Lower lobe of right lung (tissue), 2 donors: ENCODE measurements at places on chromosomes 16 and 17. TPM values are rescaled to one million over a fixed set of nuclear protein-coding genes. Genes with fewer than 3 reads are reported as not detected.

Gene KRT20
- not detected for total RNA-seq

Gene ZDHHC1
- total RNA-seq = 18.9 TPM

Gene MYLK3
- 2.0 TPM for total RNA-seq

Gene CCT6B
- 1.5 TPM for total RNA-seq

Gene EVI2B
- 130 TPM for total RNA-seq

Gene MYO15B
- 181 TPM for total RNA-seq

Gene RASL10B
- 1.9 TPM for total RNA-seq

Gene CETP
- 1.1 TPM for total RNA-seq

Gene OTOP2
- total RNA-seq = not detected

Gene LPO
- not detected for total RNA-seq

DNA sequence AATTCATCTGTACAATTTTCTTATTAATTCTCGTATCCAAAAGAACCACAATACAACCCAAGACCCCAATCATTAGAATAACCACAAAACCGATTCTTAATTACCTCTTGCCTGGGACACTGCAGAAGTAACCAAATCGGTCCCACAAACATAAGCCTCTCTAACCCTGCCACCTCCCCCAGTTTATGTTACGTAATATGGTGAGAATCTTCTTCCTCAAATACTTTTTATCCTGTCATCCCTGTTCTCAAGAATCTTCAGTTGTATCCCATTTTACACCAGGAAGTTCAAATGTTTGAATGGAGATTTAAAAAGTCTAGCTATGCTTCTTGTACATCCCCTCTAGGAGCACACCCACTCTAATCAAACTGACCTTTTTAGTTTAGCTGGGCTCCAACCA lies 269.3 kb upstream of the TBX2 start:
- DNase-seq = no peak

GRCh38 chr16:88591577-88592021 lies 21.4 kb downstream of the ZC3H18 start:
- DNase-seq = no peak

DNA sequence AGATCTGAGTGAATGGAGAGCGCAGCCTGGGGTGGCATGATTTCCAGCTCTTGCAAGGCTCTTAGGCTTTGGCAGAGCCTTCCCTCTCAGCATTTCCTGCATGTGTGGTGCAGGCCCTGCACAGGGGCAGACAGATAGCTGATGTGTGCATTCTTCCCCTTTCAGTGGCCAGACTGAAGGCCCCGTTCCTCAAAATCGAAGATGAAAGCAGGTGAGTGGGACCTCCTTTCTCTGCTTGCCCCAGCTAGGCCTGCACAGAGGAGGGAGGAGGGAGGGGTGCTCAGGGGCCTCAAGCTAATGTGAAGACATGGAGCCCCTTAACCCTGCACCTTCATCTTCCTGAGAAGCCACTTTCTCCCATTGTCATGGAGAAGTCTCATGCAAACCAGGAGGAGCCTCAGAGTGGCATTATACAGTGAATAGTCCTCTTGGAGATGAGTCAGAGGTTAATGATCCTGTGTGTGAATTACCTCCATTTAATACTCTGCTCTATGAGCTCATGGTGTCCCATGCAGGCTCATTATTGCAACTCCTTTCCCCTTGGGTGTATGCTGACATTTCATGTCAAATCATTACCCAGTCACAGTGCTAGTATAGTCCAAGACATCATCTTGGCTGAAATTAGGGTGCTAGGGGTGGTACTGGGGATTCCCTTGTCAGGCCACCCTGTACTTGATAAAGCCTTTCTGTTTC lies 20.4 kb upstream of the ADAM11 start:
- DNase-seq = no peak

DNA sequence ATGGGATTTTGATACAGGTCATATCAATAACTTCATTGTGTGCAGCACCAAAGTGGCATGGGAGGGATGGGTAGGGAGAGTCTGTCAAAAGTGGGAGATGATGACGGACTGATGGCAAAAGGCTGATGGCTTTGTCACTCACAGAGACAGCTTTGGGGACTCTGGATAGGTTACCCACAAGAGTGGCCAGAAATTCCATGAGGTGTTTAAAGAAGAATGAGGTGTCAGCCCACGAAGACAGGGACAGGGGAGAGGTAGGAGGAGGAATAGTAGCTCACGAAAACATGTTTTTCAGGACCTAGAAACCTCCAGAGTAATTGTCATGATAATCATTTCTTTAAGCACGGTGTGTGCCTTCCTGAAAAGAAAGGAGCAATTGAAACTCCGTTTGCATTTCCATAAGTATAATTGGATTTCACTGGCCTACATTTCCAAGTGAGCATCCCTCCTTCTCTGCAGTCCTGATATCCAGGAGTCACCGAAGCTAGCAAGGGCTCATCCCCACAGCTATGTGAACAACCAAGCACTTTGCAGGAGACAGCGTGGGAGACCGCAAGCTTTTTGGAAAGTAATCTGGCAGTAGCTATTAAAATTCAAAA lies 60.0 kb downstream of the HSD17B2 start:
- DNase-seq = no peak

GRCh38 chr17:58176200-58176599 lies 9.4 kb downstream of the OR4D2 start:
- DNase-seq = no peak

DNA sequence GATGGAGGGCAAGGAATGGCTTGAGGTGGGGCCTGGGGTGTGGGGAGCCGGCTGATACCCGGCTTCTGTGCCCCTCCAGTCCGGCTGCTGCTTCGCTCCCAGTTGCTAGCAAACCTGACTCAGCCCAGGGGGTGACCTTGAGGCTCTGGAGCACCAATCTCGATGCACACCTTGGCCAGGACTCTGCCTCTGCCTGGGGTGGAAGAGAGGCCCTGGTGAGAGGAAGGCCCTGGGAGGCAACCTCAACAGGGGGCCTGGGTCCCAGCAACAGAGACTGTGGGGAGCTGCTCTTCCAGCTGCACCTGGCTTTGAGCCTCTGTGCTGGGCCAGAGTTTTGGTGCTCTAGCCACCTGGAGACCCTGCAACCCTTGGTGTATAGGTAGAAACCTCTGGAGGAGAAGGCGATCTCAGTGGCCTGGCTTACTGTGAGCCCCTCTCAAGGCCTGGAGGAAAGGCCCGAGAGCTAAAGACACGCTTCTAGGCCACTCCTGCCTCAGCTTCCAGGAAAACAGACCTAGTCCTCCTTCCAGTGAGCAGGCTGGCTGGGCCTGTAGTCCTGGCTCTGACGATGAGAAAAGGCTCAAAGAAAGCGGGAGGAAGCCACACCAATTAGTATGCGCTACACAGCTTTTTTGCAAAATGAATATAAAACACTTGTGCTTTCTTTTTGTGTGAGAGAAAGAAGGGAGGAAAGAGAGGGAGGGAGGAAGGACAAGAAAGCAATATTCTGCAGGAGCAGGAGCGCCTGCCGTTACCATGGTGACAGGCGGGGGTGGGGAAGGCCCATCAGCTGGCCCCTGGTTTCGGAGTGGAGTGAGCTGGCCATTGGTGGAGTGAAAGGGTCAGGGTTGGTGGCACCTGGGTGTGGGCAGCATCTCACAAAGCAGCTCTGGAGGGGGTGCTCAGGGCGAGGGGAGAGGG lies 51.0 kb downstream of the VAC14 start:
- DNase-seq = no peak

DNA sequence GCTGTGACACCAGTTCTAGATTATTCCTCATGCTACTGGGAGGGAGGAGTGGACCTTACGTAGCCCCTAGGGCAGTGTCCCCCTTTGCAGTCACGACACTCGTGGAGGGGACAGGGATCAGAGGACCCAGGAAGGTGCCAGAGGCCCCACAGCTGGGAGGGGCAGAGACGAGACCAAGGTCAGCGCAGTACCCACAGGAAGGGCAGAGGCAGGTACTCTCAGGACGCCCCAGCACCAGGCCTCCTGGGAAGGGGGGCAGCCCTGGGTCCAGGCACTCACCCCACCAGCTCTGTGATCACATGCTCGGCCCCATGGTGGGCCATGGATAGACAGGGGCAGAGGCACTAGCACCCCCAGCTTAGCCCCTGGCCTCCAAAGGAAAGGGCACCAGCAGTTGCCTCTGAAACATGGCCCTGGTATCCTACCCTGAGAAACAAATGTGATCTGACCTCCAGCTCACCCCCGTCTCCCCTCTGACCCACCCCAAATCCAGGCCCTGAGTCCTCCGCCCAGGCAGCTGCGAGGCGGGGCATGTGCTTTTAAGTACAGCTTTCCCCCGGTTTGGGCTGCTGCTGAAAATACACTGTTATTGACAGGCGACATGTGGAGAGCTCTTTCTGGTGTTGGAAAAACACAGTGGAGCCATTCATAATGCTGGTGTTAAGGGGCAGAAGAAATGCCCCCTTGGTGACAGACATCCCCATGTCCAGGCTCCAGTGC lies 361.9 kb downstream of the C16orf95 start:
- no peak for DNase-seq
